ENCODE measurements at places on chromosomes 1 and 21.

- peak; percentile 55 for DNase-seq
Observed at GRCh38 chr1:23673086-23673813, 18.4 kb upstream of the RPL11 start.

GRCh38 chr1:228262475-228262874 is 54.6 kb downstream of the OBSCN start:
- DNase-seq, result no peak

DNA sequence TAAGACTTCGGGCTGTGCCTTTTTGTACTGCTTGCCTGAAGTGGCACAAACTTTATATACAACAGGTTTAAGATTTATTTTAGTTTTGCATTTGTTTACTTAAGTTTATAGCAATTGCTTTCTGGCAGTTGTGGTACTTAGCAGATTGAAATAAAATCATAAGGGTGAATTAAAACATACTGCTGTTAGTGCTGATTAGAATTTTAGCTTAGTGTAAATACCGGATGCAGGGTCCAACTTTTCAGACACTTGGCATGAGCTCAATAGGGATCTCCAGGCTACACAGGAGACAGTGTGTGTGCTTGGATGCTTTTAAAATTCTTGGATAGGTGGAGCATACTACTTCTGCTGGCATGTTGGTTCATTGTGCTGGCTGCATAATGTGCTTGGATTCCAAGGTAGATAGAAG is 159.6 kb downstream of the NFIA start:
- no peak for DNase-seq

GRCh38 chr1:179137617-179138255 is 55.9 kb downstream of the TOR3A start:
- DNase-seq, result no peak

GRCh38 chr1:220990427-220991339 is 111.4 kb downstream of the HLX start:
- DNase-seq, result no peak

DNA sequence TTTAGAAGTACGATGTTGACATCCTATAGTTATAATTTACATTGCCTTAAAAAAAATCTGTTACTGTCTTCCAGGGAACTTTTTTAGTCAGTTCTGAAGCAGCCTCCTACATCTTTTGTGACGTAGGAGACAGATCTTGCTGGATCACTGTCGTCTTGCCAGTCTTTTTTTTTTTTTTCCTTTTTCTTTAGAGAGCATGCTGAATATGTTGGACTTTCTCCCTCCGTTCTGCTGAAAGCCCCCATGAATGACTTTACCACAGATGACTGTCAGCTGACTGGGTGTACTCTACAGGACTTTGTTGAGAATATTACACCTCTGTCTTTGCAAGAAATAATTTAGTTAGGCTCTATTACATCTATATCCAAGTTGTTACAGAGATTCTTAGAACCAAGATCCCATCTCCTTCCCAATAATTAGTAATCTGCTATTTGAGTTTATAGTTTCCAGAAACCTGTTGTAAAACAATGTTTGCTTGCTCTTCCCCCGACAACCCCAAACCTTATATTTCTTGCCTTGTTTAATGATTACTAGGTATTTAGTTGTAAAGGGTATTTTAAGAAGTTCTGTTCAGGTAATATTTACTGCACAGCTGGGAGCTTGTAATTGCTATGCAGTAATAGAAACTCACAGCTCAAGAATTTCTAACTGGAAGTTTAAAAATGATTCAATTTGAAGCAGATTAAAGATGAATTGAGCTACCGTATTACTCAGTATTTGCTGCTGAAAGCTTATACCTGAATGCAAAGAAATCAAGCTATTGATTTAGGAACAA is 61.8 kb downstream of the RASAL2 start:
- no peak for DNase-seq

DNA sequence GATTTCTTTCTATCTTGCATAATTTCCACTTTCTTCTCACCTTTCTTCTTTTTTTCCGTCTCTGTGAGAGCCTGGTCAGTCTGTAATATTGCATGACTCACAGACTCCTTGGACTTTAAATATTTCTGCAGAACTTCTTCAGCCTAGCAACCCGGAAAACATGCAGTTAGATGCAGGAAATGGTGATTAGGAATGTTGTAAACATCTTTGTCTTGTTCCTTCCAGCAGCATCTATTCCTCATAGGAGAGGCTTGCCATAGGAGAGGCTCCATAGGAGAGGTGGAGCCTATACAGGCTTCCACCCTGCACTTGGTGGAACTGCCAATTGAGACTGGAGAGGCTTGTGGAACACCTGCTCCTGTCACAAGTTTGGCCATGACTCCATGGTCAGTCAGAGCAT is 10.0 kb downstream of the GBP5 start:
- peak; percentile 59 for DNase-seq

- no peak for DNase-seq
Observed at GRCh38 chr1:104973516-104973915, 1223.8 kb downstream of the AMY1C start.

- DNase-seq, result no peak
Observed at GRCh38 chr1:23964235-23964668, 4.6 kb downstream of the PNRC2 start.

- peak; percentile 52 for DNase-seq
Observed at GRCh38 chr1:203117611-203118575, 9.6 kb upstream of the ADORA1 start.

- DNase-seq, result peak; percentile 52
Observed at GRCh38 chr1:183310753-183311479, 107.3 kb downstream of the NMNAT2 start.

DNA sequence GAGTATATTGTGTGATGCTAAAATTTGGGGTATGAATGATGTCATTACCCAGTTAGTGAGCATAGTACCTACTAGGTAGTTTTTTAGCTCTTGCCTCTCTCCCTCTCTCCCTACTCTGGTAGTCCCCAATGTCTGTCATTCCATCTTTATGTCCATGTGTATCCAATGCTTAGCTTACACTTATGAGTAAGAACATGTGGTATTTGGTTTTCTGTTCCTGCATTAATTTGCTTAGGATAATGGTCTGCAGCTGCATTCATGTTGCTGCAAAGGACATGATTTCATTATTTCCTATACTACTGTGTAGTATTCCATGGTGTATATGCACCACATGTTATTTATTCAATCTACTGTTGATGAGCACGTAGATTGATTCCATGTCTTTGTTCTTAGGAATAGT is 54.4 kb upstream of the NEGR1 start:
- no peak for DNase-seq

DNA sequence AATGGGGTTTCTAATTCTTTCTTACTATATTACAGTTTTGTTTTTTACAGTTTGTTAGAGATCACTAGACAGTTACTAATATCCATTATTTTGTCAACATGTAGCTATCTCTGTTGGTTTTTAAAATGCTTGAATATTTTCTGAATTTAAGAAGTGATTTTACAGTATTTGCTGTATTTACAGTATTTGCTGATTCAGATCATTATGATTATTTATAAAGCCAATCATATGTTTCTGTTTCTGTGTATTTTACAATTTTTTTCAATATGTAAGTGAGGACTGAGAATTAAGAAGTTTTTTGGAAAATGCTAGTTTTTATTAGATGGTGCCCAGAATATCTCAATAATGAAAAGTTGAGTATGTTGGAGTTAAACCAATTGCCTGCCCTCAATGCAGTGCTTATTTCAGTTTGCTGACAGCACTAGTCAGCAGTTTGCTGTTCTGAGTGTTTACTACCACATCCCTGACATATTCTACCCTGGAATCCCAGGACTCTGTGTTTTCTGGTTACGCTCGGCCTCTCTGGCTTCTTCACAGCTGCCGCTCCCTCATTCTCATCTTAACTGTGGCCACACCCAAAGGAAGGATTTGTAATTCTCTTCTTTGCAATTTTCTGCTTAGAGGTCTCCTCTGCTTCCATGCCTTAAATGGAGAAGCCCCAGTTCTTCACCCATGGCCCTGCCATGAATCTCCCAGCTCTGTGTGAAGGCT is 68.0 kb upstream of the BACH1 start:
- DNase-seq, result peak; percentile 77

DNA sequence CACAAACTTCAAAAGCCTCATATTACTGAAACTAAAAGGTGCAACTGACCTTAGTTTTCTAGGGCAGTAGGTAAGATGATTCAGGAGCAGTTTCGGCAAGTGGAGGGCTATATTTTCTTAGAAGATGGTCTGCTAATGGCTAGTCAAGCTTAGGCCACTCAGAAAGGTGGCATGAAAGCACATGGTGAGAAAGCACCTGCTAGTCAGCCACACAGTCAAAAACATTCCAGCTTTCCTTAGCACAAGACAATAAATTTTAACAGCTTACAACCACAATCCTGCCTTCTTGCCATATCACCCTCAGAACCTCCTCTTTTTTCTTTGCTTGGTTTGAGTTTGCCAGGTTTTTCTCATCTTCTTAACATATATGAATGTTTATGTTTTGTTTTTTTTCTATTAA is 81.1 kb upstream of the SLFNL1 start:
- no peak for DNase-seq

DNA sequence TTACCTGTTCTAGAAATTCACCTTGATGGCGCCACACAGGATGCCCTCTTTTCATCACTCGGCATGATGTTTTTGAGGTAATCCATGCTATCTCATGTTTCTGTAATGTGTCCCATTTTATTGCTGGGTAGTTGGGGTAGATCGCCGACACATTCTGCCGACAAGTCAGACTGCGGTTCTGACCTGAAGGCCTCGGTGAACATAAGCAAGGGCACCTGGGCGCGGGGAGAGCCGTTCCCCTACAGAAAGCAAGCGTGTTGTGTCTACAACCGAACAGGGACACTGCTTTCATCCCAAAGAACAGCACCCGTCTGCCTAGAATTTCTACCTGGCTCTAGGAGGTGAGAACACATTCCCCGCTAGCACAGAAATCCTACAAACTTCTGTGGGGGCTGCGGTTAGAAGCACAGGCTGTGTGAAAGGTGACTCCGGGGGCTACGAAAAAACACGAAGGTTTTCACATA is 149.2 kb downstream of the PPIAL4G start:
- DNase-seq, result no peak

- DNase-seq, result no peak
Observed at GRCh38 chr1:191595170-191595569, 563.1 kb upstream of the RGS18 start.

GRCh38 chr1:19866758-19867157 is 15.4 kb upstream of the OTUD3 start:
- DNase-seq, result peak; percentile 88

DNA sequence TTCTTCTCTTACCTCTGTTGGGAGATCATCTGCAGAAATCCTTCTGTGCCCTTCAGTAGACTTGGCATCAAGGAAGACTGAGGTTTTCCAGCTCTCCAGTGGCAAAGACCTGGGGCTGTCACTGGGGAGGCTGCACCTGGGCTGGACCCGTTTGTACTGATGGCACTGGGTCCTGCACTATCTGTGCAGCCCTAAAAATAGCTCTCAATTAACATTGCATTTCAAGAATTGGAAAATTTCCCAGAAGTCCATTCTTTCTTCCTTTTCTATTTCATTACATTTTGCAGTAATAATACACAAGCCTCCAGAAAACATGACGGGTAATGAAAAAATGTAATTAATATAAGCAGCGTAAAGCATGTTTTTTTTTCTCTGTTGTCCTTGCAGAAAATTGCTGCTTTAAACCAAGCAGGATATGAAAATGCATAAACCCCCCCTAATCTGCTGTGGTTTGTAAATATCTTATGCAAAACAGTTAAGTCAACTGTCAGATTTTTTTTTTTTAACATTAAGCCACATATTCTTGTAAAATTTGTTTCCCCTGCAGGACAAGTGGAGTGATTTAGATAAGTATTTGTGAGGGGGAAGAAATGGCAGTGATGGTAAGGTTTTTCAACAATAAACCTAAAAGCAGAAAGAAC is 64.9 kb downstream of the LMO4 start:
- no peak for DNase-seq

DNA sequence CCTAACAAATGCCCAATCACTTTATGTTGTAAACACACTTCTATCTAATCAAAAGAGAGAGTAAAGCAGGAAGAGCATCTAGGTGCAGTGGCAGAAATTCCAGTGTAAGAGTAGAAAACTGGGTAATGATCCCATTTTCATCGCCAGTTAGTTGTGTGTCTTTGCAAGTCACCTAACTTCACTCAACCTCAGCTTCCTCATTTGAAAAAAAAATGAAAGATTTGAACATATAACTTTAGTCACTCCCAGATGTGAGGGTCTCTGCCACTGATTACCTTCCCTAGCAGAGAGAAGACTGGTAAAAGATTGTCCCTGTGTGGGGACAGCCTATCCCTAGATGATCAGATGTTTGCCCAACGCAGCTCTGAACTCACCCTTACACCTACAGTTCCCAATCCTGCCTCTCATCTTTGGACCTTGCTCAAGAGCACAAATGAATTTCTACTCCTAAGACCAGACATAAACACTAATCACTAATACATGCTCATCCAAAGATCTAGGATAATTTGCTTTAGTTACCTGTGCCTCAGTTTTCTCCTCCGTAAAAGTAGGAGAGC is 25.2 kb upstream of the DUSP23 start:
- peak; percentile 35 for DNase-seq

DNA sequence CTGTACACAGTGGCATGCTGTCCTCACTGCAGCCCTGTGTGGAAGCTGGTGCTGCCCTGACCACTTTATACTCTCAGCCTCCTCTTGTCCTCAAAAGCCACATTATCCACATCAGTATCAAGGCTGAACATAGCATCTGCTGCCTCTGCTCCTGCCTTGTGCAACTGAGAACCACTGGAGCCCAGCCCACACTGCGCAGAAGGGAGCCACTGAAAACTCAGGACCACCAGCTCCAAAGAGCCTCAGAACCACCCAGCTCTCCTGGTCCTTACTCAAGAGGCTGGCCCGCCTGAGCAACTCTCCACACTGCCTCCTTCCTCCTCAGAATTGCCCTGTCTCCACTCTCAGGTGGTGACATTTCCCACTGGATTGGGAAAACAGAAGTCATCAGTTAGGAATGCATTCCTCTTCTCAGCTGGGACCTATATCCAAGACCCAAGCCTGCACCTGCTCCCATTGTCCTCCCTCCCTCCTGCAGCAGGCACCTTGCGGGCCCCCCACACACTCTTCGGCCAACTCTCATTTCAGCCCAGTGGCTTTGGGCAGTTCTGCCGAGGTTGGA is 7.0 kb upstream of the KISS1 start:
- DNase-seq, result peak; percentile 44

DNA sequence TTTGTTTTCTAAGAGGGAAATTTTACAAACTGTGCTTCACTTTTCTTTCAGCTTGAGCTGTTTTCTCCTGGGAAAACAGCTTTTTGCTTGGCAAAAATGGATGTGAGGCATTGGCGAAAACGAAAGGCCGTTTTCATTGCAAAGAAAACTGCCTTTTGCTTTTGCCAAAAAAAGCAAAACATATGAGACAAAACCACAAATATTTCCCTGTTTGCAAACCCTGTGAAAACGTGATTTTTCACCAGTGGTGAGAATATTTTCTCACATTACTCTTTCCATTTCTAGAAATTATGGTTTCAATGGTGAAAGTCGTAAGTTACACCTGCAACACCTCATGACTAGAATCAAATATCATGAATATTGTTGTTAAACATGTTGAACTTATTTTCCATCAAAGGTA is 74.0 kb upstream of the ZBTB18 start:
- DNase-seq, result no peak

Data from trophoblast cell (in vitro differentiated cells and primary cell).